ENCODE measurements at places on chromosomes 6 and 20.

DNA sequence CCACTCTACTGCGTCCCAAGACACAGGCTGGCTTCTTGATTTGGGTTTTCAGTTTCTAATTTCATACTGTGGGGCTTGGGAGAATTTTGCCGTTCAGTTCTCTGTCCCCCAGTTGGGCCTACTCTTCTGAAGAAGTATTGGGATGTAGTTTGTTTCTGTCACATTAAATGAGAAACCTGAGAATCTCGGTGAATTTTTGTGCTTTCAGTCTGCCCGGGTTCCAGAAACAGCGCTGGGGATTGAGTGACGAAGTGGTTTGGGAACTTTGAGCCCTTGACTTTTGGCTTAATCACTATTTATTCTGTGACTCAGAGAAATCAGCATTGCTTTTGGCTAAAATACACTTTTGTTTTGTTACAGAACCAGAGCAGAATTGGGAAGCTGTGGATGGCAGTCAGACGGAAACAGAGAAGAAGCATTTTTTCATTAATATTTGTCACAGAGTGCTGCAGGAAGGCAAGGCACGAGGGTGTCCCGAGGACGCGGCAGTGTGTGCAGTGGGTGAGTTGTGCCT is 74.0 kb downstream of the IGF2R start:
- DNase-seq = no peak

DNA sequence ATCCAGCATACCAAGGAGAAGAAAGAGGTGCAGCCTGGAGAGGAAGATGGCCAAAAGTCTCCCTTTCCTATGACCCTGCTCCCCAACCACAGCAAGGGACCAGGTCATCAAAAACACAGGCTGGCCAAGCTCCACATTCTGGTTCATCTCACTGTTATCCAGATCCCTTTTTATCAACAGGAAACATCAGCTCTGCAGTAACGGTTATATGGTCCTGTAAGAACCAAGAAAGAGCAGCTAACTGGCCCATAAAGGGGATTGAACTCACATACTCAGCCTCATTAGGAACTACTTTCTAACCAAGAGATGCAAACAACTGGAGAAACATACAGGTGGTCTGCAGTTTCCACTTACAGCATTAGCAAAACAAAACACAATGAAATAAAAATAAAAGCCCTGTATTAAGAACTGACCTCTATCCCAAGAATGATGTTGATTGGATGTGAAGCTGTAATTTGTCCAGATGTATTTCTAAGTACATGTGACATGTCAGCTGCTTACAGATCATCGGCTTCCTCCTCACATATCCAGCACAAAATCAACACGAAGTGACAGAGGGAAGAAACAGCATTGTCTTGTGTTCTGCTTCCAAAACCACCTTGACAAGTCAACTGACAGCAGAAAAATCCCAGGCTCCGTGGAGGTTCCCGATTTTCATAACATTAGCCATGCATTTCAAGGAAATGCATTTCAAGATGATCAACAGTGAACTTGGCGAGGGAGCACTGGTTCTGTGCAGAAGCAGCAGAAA is 557.2 kb upstream of the AGPAT4 start:
- no peak for DNase-seq

GRCh38 chr20:49276961-49277785 is 684 bp downstream of the ZNFX1 start:
- no peak for DNase-seq

DNA sequence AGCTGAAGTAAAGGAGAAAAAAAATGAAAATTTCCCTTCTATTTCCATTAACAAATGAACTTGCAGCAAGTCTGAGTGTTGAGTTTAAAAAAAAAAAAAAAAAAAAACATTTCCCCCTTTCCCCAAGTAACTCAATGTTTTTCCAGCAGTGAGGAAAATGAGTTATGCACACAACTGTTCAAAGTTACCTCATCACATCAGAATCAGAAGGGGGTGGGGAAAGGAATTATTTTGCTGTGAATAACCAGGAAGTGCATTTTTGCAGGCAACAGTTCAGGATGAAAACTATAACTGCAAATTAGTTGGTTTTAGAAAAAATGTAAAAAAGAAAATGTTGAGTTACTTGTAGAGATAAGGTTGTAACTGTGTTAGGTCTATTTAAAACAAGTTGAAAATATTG is 568.9 kb upstream of the CITED2 start:
- DNase-seq = no peak

DNA sequence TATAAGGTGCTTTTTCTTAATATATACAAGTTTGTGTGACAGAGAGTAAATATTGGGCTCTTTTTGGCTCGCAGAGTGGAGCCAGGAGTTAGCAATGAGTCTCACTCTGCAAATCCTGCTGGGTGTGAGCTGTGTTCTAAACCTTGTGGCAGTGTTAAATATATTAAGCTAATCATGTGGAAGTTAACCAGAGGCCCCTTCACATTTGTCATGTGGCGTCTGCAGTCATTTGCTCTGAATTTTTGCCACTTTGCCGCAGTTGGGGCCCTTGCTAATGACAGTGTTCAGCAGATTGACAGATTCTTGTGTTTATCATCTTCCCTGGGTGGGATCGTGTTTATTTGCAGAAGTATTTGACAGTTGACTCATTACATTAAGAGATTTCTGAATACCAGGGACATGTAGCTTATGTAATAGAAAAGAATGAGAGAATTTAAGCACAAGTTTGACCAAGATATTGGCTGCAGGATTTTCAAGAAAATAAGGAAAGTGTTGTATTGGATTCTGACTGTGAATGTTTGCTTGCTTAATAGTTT is 37.9 kb downstream of the SPATA2 start:
- DNase-seq = no peak

- peak; percentile 23 for DNase-seq
Observed at GRCh38 chr6:100116411-100117194, 122.6 kb upstream of the MCHR2 start.

DNA sequence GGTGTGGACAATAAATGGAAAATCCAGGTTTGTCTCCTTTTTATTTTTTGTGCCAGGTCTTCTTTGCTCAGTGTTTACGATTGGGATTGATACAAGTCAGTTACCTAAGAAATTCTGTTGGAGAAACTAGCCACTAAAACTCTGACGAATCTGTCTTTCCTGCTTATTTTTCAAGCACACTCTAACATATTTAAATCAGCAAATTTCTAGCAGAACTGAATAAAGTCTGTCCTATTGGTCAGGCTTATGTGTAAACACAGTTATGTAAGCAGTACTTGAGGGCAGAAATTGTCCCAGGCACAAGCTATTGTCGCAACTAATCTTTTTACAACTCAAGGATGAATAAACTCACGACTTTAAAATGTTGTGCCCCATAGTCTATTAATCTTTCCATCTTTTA is 12.1 kb upstream of the EXOC2 start:
- DNase-seq = no peak

DNA sequence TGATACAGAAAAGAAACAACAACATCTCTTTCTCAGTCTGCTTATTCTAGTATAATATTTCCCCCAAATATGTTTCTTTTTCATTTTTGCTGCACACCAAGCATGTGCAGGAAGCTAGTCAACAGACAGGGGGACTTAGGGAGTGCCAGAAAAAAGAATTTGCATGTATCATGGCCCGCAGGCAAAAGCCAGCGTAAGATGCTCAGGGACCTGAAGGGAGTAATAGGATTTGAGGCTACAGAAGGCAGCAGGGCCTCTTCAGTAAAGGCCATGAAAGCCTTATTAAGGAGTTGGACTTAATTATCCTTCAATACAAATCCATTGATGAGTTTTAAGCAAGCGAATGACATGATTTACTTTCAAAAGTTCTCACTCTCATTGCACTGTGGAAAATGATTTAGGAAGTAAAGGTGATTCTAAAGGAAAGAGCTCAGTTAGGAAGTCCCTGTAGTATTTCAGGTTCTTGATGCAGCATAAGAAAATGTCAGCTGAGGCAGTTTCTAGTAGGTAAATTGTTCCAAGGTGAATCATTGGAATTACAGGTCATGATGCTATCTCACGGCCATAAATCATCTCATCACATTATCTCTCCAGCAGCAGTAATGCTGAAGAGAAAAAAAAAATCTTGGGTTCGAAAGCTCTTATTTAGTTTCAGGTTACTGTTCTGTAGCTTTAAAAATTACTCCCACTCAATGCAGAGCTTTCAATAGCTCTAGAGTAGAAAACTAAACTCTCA is 94.8 kb downstream of the PTCHD4 start:
- DNase-seq = no peak

- no peak for DNase-seq
Observed at GRCh38 chr6:35507221-35507620, 5.5 kb downstream of the TULP1 start.

GRCh38 chr6:135644394-135644793 is 146.9 kb upstream of the AHI1 start:
- no peak for DNase-seq

DNA sequence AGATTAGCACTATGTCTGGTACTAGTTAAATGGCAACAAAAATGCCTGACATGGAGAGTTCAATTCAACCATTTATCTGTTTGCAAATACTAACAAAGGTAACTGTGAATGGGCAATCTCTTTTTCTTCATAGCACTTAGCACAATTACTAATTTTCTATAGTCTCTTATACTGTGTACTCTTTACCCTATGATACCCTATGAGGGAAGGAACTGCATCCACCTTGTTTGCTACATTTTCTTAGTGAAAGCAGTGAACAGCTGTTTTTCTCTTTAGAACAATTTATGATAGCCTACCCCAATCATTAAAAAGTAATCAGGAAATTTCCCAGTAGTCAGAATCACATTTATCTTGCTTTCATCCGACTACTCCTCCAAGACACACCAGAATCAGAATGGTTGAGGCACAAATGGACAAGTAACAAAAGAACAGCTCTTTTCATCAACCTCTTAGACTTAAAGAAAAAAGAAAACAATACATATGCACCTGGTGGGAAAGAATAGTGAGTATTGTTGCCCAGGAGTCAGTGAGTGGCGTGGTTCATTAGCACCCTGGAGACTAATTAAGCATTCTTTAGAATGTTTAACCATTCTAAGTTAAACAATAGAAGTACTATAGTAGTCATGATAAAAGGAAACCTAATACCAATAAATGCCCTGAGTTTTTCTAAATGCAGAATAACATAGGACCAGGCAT is 16.7 kb downstream of the ZNF292 start:
- no peak for DNase-seq

DNA sequence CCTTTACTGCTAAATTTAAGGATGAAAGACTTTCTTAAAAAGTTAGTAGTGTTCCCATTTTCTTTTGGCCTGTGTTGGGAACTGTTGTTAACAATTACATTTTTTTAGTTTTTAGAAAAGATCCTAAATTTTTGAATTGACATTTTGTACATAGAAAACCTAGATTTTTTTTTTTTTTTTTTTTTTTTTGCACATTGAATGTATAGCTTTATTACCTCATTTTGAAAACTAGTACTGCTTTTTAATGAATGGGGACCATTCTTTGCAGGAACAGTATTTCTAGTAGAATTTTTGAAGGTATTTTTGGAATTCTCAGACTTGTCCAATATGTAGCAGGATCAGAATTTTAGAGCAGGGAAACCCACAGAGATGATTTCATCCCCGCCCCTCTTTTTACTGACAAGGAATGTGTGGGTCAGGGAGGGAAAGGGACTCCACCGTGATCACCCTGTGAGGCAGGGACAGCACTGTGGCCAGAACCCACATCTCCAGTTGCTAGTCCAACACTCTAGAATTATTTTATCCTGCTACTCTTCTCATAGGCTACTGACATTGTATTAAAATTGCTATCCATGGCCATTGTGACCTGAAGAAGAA is 154.4 kb upstream of the SUPT3H start:
- DNase-seq = no peak

DNA sequence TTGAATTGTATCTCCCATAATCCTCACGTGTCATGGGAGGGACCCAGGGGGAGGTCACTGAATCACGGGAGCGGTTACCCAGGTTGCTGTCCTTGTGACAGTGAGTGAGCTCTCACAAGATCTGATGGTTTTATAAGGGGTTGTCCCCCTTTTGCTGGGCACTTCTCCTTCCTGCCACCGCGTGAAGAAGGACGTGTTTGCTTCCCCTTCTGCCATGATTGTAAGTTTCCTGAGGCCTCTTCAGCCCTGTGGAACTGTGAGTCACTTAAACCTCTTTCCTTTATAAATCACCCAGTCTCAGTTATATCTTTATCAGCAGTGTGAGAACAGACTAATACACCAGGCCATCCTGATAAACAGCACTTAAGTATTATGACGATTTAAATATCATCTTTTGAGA is 9.0 kb upstream of the MRGBP start:
- no peak for DNase-seq

DNA sequence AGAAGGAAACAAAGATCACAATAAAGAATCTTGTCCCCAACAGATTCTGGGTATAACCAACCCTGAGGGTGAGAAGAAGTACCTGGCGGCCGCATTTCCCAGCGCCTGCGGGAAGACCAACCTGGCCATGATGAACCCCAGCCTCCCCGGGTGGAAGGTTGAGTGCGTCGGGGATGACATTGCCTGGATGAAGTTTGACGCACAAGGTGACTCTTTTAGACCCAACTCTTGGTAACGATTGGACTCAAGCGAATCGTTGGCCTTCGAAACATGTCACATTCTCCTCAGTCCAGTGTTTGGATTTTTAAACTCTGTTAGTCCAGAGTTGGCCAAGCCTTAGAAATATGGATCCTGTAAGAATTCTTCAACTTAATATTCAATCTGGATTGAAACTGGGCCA is 2.6 kb downstream of the PCK1 start:
- DNase-seq = no peak

GRCh38 chr20:63540417-63541186 is 3.4 kb upstream of the PTK6 start:
- no peak for DNase-seq

GRCh38 chr20:13028673-13029072 is 19.9 kb downstream of the SPTLC3 start:
- no peak for DNase-seq

DNA sequence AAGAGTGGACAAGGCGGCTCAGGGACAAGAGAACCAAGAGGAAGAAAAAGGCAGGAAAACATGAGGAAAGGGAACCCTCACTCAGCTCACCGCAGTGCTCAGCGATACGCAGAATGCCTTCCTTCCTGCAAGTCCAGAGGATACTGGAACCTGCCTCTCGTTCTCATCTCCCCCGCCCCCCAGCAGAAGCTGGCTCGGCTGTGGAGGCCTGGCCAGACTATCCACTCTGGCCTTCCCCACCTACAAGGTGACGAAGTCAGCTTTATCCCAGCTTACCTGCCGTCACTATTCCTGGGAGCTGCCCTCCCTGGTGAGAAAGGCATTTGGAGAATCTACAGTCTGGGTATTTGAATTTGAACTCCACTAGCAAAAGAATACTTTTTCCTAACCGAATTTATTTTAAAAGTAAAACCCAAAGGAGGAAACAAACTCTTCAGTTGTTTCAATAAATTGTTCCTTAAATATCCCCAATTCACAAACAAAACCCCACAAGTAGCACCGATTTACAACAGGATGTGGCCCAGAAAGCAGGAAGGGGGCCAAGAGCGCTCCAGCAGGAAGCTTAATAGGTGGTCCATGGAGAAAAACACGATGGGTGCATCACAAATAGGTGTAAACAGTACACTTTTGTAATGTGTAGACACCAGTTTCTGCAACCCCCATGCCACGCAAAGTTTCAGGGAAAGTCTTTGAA is 2.1 kb upstream of the DIDO1 start:
- peak; percentile 28 for DNase-seq

- no peak for DNase-seq
Observed at GRCh38 chr6:158188591-158188990, 20.4 kb downstream of the GTF2H5 start.

- no peak for DNase-seq
Observed at GRCh38 chr6:140379919-140380318, 1005.5 kb upstream of the CITED2 start.

Measured in CD4-positive, alpha-beta T cell treated with Interleukin-10 for 1 hour (primary cell).